Thymus (tissue), 14 donors: ENCODE measurements at places on chromosomes 7 and 10. TPM values are rescaled to one million over a fixed set of nuclear protein-coding genes. Genes with fewer than 3 reads are reported as not detected.

Gene RASSF4
- polyA plus RNA-seq: 50.0 TPM

Gene WDR86
- 1.3 TPM for polyA plus RNA-seq

Gene PNLIPRP1
- polyA plus RNA-seq: 0.02 TPM

Gene GLI3
- 3.1 TPM for polyA plus RNA-seq
